Hematopoietic multipotent progenitor cell treated with erythropoietin and hydrocortisone succinate and interleukin-3 and kit ligand, for 8 days (in vitro differentiated cells): ENCODE measurements at places on chromosomes 1 and 21.
A peak's percentile ranks its signal among the peaks of the same experiment; 100 is the strongest.

DNA sequence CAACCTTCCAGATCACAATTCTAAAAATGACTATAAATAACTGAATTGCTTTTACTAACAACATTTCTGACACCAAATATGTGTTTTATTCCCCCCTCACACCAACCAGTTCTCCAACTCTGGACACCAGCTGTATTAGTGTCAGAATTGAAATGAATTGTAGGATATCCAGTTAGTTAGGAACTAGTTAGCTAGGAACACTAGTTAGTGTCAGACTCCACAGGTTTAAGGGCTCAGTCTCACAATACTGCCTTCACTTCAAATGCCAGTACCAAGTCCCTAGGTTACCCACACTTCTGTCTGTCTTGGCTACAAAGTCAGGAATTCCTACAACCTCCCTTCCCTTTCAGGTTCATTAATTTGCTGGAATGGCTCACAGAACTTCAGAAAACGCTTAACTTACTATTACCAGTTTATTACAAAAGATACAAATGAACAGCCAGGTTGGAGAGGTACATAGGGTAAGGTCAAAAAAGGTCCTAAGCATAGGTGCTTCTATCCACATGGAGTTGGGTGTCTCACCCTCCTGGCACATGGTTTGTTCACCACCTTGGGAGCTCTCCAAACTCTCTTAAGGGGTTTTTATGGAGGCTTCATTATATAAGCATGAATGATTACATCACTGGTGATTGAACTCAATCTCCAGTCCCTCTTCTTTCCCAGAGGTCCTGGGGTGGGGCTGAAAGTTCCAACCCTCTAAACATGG lies 4.2 kb downstream of the STXBP3 start:
- DNase-seq = no peak

- DNase-seq = no peak
Measured at GRCh38 chr21:42254651-42255601, 36.0 kb downstream of the ABCG1 start.

DNA sequence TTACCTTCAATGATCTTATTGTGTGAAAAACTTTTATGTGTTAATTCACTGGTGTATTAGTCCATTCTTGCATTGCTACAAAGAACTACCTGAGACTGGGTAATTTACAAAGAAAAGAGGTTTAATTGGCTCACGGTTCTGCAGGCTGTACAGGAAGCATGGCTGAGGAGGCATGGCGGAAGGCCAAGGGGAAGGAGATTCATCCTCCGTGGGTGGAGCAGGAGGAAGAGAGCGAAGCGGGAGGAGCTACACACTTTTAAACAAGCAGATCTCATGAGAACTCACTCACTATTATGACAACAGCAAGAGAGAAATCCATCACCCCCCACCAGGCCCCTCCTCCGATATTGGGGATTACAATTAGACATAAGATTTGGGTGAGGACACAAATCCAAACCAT lies 44.2 kb upstream of the RGS7 start:
- DNase-seq = no peak

DNA sequence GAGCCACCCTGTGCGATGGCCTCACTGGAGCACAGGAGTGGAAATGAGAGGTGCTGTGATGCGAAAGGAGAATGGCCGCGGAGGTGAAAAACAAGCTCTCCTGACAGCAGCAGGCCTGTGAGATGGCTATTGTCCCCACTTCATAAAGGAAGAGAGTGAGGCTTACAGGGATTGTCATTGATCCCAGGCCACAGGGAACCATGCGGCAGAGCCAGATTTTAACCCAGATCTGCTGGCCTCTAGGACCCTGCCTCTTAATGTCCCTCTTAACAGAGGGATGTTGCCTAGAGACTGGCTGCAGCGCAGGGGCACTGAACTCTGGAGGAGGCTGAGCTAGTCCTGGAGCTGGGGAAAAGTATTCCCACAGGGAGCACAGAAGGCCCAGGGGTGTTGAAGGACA lies 3.1 kb upstream of the SYTL1 start:
- no peak for DNase-seq

- DNase-seq = no peak
Measured at GRCh38 chr1:230495891-230496385, 69.8 kb upstream of the PGBD5 start.

DNA sequence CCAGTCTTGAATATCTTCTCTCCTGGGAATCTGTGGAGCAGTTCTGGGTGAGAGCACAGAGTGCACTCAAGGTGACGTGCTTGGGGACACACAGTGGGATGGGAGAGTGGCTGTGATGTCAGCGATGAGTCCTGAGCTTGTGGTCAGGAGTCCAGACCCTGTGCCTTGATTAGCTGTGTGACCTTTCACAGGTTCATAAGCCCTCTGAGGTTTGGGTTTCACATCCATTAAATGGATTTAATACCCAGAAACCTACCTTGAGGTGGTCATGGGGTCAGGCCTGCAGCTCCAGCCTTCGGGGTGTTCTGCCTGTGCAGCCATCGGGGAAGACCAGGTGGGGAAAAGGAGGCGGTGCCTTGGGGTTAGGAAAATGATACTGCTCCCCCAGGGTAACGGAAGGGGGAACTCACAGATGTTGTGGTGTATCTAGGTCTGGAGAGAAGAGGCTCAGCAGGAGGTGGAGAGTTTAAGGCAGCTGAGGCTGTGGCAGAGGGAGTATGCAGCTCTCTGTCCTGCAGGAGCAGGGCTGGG lies 38.5 kb upstream of the ETV3 start:
- no peak for DNase-seq

DNA sequence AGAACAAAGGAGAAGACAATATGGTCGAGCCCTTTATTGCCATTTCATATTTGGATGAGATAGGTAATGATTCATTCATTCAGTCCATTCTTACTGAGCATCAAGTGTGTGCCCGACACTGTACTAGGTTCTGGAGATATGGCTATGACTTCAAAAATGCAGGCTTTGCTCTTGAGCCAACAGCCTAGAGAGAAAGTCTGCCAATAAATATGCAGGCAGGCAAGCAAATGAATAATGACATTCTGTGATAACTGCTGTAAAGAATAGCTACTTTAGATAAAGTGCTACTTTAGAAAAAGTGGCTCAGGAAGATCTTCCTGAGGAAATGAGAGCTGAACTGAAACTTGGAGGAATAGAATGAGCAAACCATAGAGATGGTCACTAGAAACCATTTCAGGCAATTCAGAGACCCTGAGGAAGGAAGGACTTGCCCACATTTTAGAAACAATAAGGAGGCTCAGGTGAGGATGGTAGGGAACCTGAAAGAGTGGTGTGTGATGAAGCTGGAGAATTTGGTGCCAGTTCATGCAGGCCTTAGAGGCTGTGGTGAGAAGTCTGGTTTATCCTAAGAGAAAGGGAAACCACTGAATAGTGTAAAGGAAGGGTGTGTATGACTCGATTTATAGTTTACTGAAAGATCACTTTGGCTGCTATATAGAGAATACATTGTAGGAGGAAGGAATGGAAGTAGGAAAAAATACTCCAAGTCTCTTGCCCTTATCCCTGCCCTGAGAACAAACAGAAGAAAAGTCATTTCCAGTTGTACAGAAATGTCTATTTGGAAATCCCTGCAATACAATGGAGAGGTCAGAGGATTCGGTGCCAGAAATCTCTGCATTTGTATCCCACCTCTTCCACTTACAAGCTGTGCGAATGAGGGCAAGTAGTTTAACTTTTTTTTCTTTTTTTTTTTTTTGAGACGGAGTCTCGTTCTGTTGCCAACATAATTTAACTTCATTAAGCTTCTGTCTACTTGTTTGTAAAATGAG lies 167.9 kb downstream of the VPS13D start:
- no peak for DNase-seq

- DNase-seq = no peak
Measured at GRCh38 chr1:233791721-233792120, 112.8 kb upstream of the SLC35F3 start.

GRCh38 chr21:41068967-41069642 lies 98.9 kb upstream of the BACE2 start:
- peak; percentile 63 for DNase-seq

DNA sequence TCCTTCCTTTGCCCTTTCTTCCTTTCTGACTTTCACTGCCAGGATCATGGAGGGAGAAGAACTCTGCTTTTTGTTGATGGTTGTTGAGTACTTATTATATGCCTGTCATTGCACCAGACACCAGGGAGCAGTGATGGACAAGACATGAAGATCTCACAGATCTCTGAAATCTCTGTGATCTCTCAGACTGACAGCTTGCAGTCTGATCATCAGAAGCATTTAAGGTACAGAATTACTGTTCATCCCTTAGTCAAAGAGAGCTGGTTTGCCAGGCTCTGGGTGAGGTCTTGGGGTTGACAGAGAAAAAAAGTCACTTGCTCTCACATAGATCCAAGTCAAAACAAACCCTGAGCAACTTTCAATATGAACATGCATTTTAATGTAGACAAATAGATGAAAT lies 299.5 kb upstream of the FMN2 start:
- DNase-seq = no peak

- DNase-seq = no peak
Measured at GRCh38 chr1:11187000-11187399, 2.2 kb upstream of the ANGPTL7 start.

DNA sequence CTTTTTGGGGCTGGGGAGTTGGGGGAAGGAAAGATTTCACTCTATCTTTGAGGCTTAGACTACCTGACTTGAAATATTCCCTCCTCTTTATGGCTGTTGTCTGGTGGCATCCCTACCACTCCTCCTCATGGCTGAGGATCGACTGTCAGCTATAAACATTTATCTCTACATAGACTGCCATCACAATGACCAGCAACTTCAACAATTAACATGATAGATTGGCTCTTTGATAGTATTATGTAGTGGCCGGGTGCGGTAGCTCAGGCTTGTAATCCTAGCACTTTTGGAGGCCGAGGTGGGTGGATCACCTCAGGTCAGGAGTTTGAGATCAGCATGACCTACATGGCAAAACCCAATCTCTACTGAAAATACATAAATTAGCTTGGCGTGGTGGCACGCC lies 72.4 kb downstream of the GABPA start:
- no peak for DNase-seq

GRCh38 chr1:110545492-110545891 lies 26.5 kb upstream of the KCNA10 start:
- no peak for DNase-seq

DNA sequence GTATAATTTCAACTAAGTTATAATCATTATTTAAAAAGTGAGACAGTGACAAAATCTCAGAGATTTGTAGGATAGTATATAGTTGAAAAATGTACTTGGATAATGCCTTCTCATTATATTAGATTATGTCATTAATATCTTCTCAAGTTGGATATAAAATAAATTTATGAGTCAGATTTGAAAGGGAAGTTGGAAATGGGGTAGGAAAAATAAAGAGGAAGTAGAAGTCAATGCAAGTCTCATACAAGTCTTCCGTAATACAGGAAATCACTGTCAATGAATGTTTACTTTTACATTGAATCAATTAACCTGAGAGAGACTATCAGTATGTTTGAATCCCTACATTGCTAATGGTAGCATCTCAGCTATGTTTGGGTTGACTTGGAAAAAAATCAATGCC lies 16.2 kb upstream of the RNPC3 start:
- DNase-seq = no peak

- DNase-seq = no peak
Measured at GRCh38 chr1:199399996-199400724, 627.4 kb upstream of the NR5A2 start.

DNA sequence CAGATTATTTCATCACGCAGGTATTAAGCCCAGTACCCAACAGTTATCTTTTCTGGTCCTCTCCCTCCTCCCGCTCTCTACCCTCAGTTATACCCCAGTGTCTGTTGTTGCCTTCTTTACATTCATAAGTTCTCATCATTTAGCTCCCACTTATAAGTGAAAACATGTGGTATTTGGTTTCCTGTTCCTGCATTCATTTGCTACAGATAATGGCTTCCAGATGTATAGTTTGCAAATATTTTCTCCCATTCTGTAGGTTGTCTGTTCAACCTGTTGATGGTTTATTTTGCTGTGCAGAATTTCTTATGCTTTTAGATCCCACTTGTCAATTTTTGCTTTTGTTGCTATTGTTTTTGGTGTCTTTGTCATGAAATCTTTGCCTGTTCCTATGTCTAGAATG lies 21.1 kb upstream of the KCNH1 start:
- DNase-seq = no peak

- no peak for DNase-seq
Measured at GRCh38 chr1:208121813-208122364, 122.3 kb downstream of the PLXNA2 start.

DNA sequence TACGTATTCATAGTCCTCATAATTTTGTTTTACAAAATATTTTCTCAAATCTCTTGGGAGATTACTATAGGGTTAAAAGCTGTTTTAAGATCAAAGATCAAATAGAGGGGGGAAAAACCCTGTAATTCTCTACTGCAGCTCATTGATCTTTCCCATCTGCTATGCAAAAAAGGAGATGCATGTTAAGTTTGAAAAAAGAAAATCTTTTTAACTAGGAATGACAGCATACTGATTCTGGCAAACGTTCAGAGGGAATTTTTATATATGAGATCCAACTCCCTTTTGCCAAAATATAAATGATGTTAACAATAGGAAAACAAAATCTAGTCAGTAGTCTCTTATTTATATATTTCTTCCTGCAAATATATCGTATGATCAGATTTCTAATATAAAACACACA lies 69.1 kb downstream of the SMYD3 start:
- no peak for DNase-seq

- DNase-seq = peak; percentile 88
Measured at GRCh38 chr1:155979597-155980343, 1.4 kb upstream of the ARHGEF2 start.

DNA sequence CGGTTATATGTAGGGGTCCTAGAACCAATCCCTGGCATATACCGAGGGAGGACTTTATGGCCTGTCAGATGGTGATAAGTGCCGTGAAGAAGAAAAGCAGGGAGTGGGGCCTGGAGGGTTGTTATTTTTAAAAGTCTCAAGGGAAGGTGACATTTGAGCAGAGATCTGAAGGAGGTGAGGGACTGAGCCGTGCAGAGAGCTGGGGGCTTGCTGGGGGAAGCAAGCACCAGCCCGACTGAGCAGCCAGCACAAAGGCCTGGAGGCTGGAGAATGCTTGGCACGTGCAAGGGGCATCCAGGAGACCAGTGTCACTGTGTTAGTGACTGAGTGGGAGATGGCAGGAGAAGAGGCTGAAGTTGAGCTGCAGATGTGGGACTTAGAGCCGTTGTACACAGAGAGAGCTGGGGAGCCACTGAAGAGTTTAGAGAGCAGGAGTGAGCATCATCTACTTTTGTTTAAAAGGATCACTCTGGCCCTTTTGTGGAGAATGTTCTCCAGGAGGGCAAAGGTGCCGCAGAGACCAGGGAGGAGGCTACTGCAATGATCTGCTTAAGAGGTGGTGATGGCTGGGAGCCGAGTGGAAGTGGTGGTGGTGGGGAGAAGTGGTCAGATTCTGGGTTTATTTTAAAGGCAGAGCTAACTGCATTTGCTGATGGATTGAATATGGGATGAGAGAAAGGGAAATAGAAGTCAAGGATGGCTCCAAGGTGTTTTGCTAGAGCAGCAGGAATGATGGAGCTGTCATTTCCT lies 31.2 kb downstream of the PTPRU start:
- DNase-seq = no peak

- DNase-seq = peak; percentile 83
Measured at GRCh38 chr1:21703318-21703963, 34.3 kb upstream of the RAP1GAP start.
